ENCODE measurements at places on chromosomes 1 and 21. TPM values are rescaled to one million over a fixed set of nuclear protein-coding genes. Genes with fewer than 3 reads are reported as not detected.

DNA sequence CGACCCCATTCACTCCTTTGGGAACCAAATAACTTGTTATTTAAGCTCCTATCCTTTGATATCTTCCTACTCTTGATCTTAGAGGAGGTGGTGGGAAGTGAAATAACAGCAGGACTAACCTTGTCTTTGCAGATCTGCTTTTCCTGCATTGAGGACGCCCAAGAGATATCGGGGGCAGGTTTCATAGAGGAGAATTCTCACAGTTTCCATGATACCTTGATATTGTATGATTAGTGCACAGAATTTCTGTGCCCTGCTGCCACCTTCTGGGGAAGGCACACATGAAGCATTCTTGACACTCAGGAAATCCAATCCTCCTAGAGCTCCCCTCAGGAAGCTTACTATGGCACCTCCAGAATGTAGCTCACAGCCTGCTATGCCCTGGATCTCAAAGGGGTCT is 1.6 kb downstream of the CD1B start:
- no peak for DNase-seq

GRCh38 chr1:101995984-101996745 is 561 bp downstream of the OLFM3 start:
- DNase-seq, result no peak

- DNase-seq, result no peak
Measured at GRCh38 chr1:112720800-112721199, 5.7 kb upstream of the PPM1J start.

GRCh38 chr1:58000821-58001220 is 545.7 kb downstream of the OMA1 start:
- DNase-seq, result no peak

Gene OR14A2
- total RNA-seq, result not detected

Measured in psoas muscle (tissue), 8 donors.